ENCODE measurements at places on chromosomes 7 and 10.

DNA sequence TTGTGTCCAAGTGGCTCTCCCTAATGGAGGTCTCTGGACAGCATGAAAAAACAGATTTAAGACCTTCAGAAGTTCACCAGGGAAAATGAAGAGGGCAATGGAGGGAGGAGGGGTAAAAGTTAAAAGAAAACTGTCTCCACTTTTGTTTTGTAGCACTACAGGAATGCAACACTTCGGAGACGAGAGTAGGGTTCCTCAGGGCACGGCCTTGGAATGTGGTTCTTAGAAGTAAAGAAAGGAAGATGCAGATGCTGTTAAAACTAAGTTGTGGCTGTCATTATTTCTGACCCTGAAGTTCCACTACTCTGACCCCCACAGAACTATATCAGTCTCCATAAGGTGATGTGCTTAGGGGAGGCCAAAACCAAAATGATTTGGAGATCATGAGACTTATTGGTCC is 335.1 kb downstream of the XPNPEP1 start:
- DNase-seq, result no peak

DNA sequence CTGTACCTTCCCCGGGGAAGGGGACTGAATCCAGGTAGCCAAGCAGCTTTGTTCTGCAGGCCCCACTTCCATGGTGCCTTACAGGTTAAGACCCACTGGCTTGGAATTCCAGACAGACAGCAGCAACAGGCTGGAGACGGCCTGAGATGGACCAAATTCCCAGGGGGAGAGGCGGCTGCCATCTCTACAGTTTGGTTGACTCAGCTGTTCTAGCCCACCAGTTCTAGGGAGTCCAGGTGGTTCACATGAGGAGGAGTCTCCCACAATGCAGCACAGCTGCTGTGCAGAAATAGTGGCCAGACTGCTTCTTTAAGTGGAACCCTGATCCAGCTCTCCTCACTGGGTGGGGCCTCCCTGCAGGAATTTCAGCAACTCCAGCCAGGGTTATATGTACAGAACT is 74.1 kb downstream of the C10orf67 start:
- DNase-seq, result no peak

DNA sequence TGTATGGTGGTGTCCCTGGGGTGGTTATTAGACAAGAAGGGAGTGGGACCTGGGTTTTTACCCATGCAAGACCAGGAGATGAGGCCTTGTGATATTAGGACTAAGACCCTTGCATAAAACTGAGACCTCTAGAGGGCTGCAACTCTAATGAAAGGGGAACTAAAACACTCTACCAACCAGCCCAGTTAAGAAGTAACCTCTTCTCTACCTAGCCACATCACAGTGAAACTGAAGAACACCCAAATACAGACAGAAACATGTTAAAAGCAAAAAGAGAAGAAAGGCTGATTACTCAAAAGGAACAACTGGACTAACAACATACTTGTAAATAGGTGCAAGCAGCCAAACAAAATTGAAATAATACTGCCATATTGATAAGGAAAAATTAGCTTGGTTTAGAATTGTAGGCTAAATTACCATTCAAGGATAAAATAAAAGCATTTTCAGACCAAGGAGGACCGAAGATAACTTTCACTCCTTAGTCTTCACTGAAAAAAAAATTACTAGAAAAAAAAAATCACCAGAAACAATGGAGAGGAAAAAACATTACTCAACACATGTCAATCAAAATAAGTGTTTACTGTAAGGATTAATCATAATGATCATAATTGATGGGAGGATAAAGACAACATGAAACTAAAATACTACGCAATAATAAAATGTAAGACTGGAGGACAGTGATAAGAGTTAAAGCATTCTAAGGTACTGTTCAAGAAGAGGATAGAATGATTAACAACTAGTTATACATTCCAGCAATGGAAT is 27.6 kb downstream of the ERLIN1 start:
- no peak for DNase-seq

GRCh38 chr7:143479055-143479766 is 1.5 kb downstream of the TAS2R41 start:
- DNase-seq, result no peak

- DNase-seq, result no peak
These were observed 489.8 kb upstream of the ZMIZ1 start for GRCh38 chr10:78578929-78579328.

- no peak for DNase-seq
These were observed 2.4 kb downstream of the ZMIZ2 start for GRCh38 chr7:44750921-44751571.

- DNase-seq, result no peak
These were observed 16.1 kb upstream of the CSGALNACT2 start for GRCh38 chr10:43122096-43122495.

DNA sequence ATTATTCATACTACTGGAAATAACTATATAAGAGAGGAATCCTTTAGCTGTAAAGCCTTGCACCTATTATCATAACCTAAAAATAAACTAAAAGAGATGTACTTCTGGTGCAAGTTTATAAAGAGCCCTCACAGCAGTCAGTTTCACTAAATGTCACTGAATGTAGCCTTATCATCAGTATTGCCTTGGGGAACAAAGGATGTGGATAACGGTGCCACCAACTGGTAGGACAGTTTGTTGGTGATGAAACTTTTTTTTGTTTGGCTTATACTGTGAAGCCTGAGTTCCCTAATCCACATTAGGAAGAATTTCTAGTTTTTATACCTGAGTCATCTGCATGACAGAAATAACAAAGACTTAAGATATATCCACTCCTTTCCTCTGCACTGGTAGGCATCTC is 117.9 kb upstream of the COL1A2 start:
- DNase-seq, result no peak

- no peak for DNase-seq
These were observed 17.6 kb upstream of the GDI2 start for GRCh38 chr10:5830629-5831445.

DNA sequence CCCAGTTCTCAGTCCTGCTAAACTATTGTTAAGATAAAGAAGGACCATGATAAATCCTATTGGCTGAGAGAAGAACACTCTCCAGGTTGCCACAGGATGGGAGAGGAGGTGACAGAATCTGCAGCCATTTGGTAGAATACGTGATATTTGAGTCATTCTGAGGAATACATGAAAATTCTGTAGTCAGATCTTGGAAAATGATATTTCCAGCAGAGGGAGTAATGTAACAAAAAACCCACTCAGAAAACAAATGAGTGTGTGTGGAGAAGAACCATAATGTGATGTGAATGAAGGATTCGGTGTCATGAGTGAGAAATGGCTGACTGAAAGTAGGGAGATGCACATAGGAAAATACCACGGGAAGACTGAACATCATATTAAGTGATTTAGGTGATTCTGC is 128.5 kb upstream of the PFKP start:
- no peak for DNase-seq

GRCh38 chr7:11458736-11459483 is 373.1 kb downstream of the THSD7A start:
- DNase-seq, result no peak

DNA sequence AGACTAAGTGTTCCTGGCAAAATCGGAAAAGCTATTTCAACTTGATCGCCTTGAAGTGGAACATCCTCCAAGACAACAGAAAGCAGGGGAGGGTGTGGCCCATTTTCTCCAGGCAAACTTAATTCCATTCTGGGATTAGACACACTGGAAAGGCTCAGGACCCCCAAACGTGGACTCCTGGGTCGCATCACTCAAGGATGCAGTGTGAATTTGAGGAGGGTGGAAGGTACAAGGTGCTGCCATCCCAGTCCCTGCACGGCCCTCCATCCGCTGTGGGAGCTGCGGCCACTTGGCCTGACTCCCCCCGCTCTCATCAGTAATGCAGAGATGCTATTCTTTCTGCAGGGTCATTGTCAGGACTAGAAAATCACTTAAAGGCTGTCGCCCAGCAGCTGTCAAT is 2.4 kb downstream of the CNPY1 start:
- DNase-seq, result no peak

GRCh38 chr7:66683770-66684123 is 55.1 kb downstream of the KCTD7 start:
- no peak for DNase-seq

GRCh38 chr10:71447676-71448075 is 51.0 kb downstream of the CDH23 start:
- DNase-seq, result no peak

- no peak for DNase-seq
These were observed 576.7 kb downstream of the KCNMA1 start for GRCh38 chr10:77060913-77061312.

GRCh38 chr7:76149847-76150691 is 51.6 kb upstream of the SRRM3 start:
- DNase-seq, result peak; percentile 31

- DNase-seq, result no peak
These were observed 3.3 kb downstream of the MAP3K8 start for GRCh38 chr10:30437031-30437841.

- no peak for DNase-seq
These were observed 37.9 kb downstream of the LRRC4 start for GRCh38 chr7:127993317-127993716.

GRCh38 chr7:19853261-19853832 is 79.9 kb upstream of the TMEM196 start:
- DNase-seq, result no peak

- DNase-seq, result peak; percentile 81
These were observed 1.3 kb downstream of the MBLAC1 start for GRCh38 chr7:100127866-100128636.

DNA sequence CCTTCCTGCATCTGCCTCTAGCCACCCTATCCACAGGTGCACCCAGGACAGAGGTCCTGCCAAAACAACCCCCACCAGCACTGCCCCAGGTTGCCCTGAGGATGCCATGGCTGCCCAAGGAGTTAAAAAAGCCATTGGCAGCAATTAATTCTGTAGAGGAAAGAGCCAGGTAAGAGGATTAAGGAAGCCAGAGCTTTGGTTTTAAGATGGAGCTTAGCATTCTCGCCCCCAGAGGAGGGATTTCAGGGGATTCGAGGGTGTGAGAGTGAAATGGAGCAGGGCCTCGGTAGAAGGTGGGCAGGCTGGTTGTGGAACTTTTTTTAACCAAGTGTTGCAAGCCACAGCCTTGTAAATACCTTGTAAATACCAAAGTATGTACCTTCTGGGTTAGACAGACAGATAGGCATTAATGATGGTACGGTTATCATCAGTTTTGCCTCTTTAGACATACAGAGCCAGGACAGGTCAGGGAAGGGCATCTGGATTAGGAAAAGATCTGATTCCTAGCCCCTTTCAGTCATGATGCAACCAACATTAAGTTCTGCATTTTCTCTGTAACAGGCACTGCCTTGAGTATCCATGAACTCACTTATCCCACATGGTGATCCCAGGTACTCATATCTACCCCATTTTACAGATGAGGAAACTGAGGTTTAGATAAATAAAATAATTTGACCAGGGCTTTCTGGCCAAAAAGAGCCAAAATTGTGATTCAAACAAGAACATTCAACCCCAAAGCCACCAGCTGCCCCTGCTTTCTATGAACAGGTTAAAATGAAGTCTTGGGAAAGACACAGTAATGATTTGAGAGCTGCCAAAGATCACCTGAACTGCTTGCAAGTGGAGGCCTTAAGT is 120.7 kb upstream of the PPIF start:
- no peak for DNase-seq

DNA sequence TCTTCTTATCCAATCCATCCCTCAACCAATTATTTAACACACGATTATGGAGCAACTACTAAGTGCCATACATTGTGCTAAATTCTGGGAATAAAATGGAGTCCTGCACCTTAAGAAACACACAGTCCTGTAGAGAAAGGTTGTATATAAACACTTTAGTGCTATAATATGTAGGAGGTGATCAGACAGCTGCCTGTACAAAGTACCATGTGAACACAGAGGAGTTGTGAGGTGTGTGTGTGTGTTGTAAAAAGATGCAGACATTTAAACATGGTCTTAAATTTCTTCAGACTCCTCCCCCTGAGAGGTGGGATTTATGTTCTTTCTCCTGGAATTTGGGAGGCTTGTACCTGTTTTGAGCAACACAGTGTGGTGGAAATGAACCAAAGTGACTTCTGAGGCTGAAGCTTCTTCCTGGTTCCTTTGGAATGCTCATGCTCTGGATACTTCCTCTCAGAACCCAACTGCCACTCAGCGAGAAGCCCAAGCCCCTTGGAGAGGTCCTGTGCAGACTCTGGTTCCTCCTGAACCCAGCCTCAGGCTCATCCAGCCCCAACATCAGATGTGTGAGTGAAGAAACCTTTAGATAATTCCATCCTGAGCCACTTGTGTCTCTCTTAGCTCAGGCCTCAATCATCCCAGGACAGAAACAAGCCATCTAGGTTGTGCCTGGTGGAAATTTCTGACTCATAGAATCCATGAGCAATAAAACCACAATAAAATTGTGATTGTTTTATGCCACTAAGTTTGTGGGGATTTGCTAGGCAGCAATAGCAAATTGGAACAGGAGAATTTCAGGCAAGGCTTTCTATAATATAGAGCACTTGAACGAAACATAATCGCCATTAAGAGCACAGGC is 161.2 kb upstream of the FAM3C start:
- DNase-seq, result no peak
